ENCODE measurements at places on chromosomes 7 and 10. TPM values are rescaled to one million over a fixed set of nuclear protein-coding genes. Genes with fewer than 3 reads are reported as not detected.

Gene PTPN12
- 20.8 TPM for total RNA-seq

Gene ASB13
- 8.0 TPM for total RNA-seq

- DNase-seq: no peak
These were observed 7.8 kb downstream of the GPER1 start for GRCh38 chr7:1095621-1096155.

- no peak for DNase-seq
These were observed 48.9 kb downstream of the OGDH start for GRCh38 chr7:44655341-44655740.

Measured in activated CD8-positive, alpha-beta memory T cell treated with anti-CD3 and anti-CD28 coated beads, Interleukin-2, amount 10 ng/mL, durations not matched to agents 7 days and 5 days (primary cell).